T-cell (primary cell): ENCODE measurements at places on chromosomes 2 and 18. TPM values are rescaled to one million over a fixed set of nuclear protein-coding genes. Genes with fewer than 3 reads are reported as not detected.
A peak's percentile ranks its signal among the peaks of the same experiment; 100 is the strongest.

DNA sequence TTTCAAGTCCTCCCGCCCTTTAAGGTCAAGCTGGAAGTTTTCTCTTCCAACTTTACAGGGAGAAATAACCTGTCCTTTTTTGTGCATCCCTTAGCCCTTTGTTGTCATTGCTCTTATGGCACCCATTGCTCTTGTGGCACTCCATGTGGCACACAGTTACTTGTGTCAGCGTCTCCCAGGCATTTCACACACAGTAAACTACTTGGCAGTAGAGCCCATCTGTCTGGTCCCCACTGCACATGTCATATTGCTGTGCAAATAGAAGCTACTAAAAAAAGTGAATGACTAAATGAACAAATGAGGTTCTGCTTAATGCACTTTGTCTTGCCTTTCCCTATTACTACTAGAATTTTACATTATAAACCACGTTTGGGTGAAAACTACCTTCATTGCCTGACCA, 149.3 kb downstream of the EML6 start:
- no peak for DNase-seq

- DNase-seq, result no peak
Observed at GRCh38 chr2:18169121-18169892, 290.8 kb downstream of the KCNS3 start.

CKAP2L gene
- total RNA-seq, result 0.98 TPM

VAMP5 gene
- total RNA-seq, result 40.1 TPM

LRRC30 gene
- total RNA-seq, result not detected

GRCh38 chr2:161088658-161089350, 71.4 kb upstream of the TANK start:
- DNase-seq, result no peak

DNA sequence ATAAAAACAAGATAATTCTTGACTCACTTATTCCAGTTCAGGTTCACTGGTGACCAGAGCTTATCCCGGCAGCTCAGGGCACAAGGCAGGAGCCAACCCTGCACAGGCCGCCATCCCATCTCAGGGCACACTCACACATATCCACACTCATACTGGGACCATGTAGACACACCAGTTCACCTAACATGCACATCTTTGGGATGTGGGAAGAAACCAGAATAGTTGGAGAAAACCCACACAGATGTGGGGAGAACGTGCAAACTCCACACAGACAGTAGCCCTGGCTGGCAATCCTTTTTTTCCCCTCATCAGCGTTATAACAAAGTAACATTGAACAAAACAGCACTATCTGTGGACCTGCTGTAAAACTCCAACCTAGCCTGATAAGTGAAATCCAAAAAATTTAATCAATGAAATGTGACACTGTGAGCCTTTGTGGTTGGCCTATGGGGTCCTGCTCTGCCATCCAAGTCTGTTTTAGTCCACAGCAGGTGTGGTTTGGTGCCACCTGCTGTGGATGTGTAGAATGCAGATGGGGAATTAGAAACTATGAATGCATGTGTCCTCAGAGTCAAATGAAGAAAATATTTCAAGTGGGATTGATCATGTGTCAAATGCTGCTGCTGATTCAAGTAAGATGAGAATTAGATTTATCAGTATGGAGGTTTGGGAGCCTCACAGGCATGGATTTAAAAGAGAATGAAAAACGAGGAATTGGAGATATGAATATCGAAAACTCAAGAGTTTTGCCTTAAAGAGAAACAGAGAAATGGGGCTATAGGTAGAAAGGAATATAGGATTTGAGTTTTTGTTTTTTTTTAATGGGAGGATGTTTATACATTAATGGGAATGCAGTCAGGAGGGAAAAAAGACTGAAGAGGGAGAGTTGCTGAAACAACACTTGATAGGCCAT, 47.0 kb downstream of the UGP2 start:
- peak; percentile 27 for DNase-seq

DNA sequence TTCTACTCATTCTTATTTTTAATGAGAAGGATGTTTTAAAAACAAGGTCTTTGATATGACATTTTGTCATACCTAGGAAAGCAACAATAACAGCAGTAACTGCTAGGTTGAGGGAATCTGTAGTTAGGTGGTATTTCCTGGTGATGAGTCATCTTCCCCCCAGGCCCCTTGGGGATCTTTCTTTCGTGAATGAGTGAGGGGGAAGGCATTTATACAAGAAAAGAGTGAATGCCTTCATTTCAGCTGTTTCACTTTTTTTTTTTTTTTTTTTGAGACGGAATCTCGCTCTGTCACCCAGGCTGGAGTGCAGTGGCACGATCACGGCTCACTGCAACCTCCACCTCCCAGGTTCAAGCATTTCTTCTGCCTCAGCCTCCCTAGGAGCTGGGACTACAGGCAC, 108.6 kb downstream of the MAP4K4 start:
- DNase-seq, result peak; percentile 27

- DNase-seq, result no peak
Observed at GRCh38 chr2:101558740-101559525, 84.0 kb upstream of the RFX8 start.

- no peak for DNase-seq
Observed at GRCh38 chr2:123045713-123046112, 979.4 kb upstream of the CNTNAP5 start.

- DNase-seq, result no peak
Observed at GRCh38 chr2:157741819-157742484, 113.3 kb upstream of the ACVR1C start.

DNA sequence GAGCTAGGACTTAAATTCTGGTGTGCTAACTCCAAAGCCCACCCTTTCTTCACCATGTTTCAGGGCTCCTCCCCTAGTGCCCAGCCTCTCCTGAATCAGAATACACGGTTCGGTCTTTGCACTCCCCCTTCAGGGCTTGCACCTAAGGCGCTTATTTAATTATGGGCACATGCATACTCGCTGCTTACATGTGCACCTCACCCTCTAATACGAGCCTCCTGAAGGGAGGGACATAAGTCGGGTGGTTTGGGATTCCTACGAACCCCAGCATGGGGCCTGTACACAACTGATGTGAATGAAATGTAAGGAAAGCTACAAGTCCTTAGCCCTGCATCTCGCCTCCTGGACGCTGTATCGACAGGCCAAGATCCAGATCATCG, 435 bp downstream of the IFT172 start:
- no peak for DNase-seq

SPATA3 gene
- not detected for total RNA-seq

DNA sequence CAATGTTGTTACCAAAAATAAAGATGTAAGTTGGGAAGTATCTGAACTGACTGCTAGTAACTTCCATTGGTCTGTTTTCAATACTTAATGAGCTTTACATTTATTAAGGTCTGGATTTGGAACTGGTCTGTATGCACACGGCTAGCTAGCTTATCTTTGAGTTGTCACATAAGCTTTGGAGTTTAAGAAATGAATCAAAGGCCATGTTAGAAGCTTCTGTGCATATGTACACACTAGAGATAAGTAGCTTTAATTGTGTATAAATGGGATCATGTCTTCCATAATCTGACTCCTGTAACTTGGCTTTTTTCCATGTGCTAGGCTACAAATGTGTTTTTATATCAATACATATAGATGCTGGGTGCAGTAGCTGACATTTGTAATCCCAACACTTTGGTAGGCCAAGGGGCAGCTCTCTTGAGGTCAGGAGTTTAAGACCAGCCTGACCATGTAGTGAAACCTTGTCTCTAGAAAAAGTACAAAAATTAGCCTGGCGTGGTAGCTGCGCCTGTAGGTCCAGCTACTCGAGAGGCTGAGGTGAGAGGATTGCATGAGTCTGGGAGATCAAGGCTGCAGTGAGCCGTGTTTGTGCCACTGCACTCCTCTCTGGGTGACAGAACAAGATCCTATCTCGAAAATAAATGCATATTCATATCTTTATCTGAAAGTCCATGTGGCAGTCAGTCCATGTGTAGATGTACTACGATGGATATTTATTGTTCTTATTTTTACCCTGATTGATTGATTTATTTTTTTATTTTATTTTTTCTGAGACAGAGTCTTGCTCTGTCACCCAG, 27.2 kb downstream of the ATIC start:
- DNase-seq, result no peak

- DNase-seq, result no peak
Observed at GRCh38 chr2:2484301-2484700, 153.2 kb upstream of the MYT1L start.

GRCh38 chr2:15385184-15385583, 175.9 kb downstream of the NBAS start:
- DNase-seq, result no peak

- DNase-seq, result no peak
Observed at GRCh38 chr2:37871456-37872191, 53.5 kb upstream of the RMDN2 start.

CHRND gene
- not detected for total RNA-seq

DNA sequence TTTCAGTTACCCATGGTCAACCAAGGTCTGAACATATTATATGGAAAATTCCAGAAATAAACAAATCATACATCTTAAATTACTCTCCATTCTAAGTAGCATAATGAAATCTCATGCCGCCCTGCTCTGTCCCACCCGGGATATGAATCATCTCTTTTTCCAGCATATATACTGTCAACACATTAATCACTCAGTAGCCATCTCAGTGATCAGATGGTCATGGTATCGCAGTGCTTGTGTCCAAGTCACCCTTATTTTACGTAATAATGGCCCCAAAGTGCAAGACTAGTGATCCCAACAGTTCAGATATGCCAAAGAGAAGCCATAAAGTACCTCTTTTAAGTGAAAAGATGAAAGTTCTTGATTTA, 43.8 kb downstream of the OSBPL6 start:
- no peak for DNase-seq

DNA sequence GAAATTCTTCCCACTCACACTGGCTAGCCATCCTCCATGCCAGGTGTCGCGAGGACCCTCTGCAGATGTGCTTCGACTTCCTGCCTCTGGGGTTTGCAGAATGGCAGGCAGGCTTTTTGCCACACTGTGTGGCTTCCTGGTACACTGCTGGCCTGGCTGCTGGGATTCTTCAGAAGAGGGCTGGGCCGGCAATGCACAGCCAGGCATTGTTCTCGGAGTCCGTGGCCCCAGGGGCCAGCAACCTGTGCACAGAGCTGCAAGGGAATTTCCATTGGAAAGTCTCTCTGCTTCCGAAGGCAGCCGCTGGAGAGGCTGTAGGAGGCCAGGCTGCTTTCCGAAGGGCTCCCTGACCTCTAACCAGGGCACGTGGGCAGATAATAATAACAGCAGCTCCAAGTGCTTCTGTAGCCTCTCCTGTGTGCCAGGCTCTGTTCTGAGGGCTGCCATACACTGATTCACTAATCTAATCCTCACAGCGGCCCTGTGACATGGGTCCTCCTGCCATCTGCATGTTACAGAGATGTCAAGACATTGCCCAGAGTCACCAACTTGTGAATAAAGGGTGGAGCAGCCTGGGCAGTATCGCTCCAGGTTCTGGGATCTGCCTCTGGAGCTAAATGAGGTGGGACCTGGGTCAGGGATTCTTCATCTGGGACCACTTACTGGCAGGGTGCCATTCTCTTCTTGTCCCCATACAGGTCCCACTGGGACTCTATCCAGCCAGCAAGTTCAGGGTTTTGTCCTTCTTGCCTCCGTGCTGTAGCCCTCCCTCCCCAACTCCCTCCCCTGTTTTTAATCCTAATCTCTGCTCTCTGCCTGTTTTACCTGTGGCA, 5.0 kb downstream of the LDLRAD4 start:
- DNase-seq, result no peak

GRCh38 chr18:36464126-36464651, 166.7 kb downstream of the FHOD3 start:
- no peak for DNase-seq

DNA sequence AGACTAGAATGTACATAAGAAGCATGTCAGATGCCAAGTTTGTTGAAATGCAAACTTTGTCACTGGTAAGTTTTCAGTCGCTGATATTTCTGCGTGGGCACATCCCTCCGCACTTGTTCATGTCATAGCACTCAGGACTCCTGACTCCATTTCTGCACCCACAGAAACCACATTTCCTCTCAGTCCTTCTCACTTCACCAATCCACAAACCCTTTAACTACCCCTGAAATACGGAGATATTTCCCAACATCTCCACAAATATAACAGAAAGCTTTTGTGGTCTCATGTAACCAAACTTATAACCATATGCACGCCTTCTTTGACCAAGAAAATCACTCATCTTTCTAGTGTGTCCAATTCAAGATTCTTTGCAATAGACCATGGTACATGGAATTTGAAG, 276.9 kb upstream of the ERBB4 start:
- no peak for DNase-seq

DNA sequence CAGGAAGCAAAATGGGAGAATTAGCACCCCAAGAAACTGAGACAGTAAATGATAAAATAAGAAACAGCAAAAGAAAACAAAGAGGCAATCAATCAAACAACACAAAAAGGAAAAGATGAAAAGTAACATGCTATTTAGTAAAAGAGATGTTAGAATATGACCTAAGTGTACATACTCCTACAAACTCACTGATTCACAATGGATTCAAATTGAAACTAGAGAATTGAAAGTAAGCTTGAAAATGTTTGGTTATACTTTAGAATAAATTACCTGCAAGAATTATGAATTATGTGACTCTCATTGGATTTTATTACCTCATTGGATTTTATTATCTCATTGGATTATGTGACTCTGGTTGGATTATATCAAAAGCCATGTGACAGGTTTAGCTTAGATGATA, 22.8 kb upstream of the CCNYL1 start:
- DNase-seq, result no peak
